ENCODE measurements at places on chromosomes 2 and 18.

DNA sequence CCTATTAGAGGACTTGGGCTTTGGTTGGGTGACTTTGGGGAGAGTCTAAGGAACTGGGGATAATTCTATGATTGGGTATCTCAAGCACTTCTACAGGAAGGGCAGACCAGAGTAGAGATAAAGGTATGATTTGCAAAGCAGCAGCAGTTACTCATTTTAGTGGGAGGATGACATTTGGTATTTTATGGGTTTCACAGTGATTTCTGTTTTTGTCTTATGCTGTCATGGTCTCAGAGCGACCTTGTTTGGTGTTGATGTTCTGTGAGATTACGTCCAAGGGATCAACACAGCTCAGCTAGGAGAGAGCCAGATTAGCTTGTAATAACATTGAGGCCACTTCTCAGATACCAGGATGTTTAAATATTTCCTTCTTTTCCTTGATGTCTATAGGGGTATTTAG, 18.2 kb downstream of the TTR start:
- DNase-seq = no peak

DNA sequence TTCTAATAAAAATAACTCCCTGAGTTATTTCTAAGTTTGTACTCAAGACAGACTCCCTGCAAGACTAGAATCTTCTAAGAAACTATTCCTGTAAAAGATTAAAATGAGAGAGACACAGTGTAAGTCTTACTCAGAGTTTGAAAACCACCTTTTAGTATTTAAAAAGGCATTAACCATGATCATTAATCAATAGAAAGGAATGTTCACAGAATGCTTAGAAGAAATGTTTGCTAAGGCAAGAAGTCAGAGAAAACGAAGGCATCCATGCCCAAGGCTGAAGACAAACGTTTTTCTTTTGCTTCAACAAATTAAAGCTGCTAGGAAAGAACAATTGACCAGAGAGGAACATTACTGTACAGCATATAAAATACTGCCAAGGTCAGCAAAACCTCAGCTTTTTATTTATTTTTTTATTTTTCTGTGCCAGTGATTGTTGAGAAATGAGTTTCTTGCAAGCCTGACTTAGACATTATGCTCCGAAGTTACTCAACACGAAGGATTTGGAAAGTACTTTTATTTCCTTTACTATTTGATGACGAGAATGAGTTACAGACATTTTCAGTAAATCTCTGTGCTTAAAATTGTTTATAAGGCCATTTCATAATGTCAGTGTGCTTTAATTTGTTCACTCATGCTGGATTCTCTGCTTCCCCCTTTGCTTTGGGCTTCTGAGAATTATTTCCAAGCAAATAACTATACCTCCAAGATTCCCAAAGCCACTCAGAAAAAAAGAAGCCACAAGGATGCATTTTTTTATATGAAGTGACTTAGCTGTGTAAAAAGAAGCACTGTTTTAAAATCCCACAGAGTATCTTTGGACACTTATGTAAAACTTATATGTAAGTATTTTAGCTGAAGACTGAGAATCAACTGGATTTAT, 20.5 kb downstream of the RND3 start:
- DNase-seq = peak; percentile 92

DNA sequence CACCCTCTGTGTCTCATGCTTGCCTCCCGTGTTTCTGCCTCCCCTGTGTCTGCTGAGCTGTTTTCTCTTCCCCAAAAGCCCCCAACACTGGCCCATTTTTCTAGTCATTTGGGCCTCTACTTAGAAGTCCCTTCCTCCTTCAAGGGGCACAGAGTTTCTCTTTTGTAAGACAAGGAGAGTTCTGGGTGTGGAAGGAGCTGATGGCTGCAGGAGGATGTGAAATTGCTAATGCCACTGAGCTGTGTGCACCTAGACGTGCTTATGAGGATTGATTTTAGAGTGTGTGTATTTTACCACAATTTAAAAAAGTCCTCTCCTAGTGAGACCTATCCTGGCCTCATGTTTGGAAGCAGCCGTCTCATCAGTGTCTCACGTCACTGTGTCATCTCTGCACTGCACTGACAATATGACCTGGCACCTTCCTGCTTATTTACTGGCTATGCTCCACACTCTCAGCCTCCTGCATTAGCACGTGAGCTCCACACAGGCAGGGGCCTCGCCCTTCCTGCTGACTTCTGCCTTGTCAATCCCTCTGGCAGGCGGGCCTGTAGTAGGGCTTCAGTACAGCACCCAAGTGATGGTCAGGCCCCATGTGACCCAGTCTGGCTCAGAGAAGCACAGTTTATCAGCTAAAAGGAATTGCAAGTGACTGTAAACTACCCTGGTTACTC, 8.0 kb upstream of the MBP start:
- DNase-seq = no peak

DNA sequence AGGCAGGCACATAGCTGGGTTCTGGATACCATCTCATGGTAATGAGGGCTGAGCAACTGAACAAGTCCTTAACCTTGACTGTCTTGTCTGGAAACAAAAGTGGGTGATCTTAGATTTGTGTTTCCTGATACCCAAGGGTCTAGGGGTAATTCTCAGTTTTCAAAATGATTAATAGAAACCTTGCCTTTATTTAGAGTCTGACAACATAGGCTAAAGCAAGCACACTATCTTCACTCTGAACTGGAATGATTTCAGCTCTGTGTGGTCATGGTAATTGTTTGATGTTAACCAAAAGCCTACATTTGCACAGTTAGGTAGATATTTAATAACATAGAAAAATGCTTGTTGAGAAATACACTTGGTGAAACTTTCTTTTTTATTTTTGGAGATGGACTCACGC, 6.8 kb upstream of the LAMA3 start:
- no peak for DNase-seq

GRCh38 chr2:108571286-108571685, 37.0 kb downstream of the LIMS1 start:
- no peak for DNase-seq

Measured in fibroblast of skin of right biceps (primary cell).